ENCODE measurements at places on chromosomes 6 and 20. TPM values are rescaled to one million over a fixed set of nuclear protein-coding genes. Genes with fewer than 3 reads are reported as not detected.

SLC22A16 gene
- not detected for polyA plus RNA-seq

PTCRA gene
- not detected for polyA plus RNA-seq

DNAAF9 gene
- 7.2 TPM for polyA plus RNA-seq

HLA-DQB1 gene
- polyA plus RNA-seq = 19.8 TPM

EBF4 gene
- polyA plus RNA-seq = 4.8 TPM

SLC4A11 gene
- 0.36 TPM for polyA plus RNA-seq

All from right cardiac atrium (tissue), 5 donors.